ENCODE measurements at places on chromosomes 4 and X.
A peak's percentile ranks its signal among the peaks of the same experiment; 100 is the strongest.

GRCh38 chr4:94466923-94467322, 15.2 kb downstream of the PDLIM5 start:
- DNase-seq, result no peak

GRCh38 chrX:118756101-118756500, 28.7 kb downstream of the IL13RA1 start:
- DNase-seq, result peak; percentile 45

GRCh38 chr4:143095447-143095846, 89.3 kb upstream of the USP38 start:
- DNase-seq, result no peak

DNA sequence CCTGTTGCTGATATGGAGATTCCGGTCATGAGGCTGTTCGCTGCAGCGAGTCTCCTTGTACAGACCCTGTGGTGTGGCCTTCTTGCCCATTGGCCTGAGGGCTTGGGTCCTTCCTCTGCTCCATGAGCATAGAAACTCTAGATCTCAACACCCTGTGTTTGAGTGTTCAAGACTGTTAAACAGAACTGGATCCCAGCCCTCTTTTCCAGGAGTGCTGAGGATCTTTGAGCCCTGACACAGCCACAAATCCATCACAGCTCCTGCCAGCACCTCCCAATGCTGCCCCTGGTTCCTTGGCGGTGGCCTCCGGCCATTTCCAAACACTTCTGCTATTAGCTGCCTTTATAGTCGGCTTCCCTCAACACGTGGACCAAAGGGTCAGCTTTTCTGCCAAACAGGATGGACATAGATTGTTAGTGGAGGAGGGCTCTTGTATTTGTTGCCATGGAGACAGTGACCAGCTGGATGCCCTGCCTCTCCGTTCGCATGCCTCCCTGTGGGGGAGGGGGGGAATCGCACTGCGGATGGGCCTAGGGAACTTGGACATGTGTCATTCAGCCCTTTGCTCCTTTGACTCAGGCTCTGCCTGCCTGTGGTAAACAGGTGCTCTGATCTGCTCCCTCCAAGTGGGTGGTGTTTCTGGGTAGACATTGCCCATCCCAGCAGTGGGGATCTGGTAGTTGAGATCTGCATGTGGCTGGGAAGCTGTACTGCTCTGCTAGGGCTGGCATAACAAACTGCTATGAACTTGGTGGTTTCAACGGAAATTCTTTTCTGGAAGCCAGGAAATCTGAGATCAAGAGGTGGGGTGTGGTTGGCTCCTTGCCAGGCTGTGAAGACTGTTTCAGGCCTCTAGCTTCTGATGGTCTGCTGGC, 6.9 kb upstream of the WDR1 start:
- peak; percentile 29 for DNase-seq

- DNase-seq, result no peak
Observed at GRCh38 chr4:2352171-2352570, 66.3 kb downstream of the ZFYVE28 start.

Data from amniotic epithelial cell (primary cell).